ENCODE measurements at places on chromosomes 12 and 14.

DNA sequence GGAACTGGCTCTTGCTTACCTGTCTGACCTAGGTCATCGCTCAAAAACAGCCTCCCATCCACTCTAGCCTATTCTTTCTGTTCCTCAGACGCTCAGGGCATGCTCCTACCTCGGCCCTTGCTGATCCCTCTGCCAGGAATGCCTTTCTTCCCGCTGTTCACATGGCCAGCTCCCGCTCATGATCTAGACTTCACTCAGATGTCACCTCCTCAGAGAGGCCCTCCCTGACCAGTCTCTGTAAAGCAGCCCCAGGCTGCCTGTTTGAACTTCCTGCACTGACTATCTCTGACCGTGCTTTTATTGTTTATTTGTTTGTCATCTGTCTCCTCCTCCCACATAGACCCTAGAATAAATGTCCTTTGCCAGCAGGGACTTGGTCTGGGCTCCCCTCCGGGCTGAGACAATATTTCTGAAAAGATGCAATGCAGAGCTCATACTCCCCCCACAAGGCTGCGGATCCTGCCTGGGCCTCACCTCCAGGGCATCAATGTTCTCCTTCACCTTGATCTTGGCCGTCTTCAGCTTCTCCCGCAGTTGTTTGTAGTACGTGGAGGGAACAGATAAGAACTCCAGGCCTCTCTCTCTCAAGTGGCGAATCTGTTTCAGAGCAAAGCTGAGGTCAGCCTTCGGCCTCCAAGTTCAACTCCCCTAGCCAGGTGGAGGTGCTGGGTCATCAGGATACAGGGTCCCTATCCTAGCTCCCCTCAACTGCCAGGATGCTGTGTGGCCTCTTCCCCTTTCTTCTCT is 15.2 kb downstream of the HPD start:
- DNase-seq: no peak

DNA sequence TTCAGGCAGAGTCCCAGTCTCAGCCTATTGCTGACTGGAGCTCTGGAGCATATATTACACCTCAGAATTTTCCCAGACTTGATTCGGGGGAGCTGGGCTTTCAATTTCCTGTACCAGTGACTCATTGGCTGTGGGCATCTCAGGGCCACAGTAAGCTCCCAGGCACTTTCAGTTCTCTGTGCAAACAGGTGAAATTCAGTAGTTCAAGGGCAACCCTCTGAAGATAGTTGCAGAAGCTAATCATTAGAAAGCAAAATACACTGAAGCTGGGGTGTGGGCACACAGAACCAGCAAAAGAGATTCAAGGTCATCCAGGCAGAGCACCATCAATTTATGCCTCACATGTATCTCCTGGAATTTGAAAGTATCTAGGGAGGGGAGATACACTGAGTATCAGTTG is 8.1 kb upstream of the NIN start:
- DNase-seq: no peak

GRCh38 chr12:115273456-115273855 is 589.5 kb upstream of the TBX3 start:
- no peak for DNase-seq

DNA sequence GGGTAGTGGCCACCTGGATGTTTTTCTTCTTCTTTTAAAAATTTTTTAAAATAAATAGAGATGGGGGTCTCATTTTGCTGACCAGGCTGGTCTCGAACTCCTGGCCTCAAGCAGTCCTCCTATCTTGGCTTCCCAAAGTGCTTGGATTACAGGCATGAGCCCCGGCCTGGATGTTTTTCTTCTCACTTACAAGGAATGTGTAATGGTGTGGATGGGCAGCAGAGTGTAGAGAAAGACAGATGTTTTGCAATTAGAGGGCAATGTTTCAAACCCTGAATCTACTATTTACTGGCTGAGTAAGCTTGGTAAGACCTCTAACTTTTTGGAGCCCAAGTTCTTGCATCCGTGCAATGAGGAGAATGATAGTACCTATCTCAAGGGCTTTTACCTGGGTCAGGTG is 48.1 kb downstream of the ADCK1 start:
- DNase-seq: no peak

DNA sequence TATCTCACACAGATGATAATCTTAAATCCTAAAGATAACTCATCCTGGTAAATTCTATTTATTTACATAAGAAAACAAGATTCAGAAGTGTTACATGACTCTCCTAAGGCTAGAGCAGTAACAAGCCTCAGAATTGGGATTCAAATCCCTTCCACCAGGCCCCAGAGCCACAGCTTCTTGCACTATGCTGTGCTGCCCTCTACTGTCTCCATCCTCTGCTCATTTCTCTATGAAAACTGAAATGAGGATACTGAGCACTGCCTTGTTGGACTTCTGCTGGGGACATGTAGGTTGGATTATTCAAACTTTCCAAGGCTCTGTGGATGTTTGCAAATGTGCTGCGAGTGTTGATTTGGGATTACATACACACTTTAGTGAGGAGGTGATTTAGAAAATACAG is 23.5 kb upstream of the C12orf50 start:
- peak; percentile 52 for DNase-seq

DNA sequence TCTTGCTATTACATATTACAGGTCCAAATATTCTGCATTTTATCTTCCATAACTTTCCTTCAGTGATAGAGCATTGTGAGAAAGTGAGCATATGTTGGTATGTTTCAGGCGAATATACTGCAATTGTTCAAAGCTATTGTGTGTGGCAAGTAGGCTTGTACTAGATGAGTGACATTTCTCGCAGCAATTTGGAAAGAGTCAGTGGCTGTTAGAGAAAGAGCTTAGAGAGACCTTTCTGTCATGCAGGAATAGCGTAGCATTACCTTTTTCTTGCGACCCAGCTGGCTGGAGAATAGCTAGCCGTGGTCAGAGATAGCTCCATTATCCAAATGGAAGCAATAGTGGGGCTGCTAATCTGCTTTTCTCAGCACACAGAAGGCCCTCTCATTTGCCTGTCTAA is 678.5 kb upstream of the FOXG1 start:
- DNase-seq: no peak

GRCh38 chr12:124979568-124979967 is 9.4 kb downstream of the DHX37 start:
- no peak for DNase-seq

GRCh38 chr12:117774941-117775775 is 193.6 kb downstream of the KSR2 start:
- DNase-seq: no peak

- no peak for DNase-seq
Measured at GRCh38 chr12:109252799-109253198, 56.3 kb downstream of the FOXN4 start.

DNA sequence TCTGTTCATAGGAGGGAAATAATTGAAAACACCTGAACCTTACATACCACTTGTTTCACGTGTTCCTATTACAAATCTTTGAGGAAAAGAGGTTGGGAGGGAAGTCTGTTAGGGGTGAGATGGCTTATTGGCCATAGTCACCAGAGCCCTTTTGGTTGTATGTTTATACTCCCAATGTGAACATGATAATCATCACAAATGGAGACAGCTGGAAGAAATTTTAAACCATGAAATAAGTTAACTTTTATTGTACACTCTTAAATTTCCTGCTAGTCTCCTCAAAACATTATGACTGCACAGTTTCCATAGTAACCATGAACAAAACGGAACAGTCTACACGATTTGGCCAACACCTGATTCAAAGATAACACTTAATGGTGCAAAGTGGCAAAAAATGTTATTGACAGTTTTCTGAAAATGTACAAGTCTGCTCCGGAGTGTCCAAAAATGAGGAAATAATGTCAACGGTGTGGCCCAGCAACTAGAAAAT is 56.9 kb downstream of the LMNTD1 start:
- DNase-seq: peak; percentile 4

DNA sequence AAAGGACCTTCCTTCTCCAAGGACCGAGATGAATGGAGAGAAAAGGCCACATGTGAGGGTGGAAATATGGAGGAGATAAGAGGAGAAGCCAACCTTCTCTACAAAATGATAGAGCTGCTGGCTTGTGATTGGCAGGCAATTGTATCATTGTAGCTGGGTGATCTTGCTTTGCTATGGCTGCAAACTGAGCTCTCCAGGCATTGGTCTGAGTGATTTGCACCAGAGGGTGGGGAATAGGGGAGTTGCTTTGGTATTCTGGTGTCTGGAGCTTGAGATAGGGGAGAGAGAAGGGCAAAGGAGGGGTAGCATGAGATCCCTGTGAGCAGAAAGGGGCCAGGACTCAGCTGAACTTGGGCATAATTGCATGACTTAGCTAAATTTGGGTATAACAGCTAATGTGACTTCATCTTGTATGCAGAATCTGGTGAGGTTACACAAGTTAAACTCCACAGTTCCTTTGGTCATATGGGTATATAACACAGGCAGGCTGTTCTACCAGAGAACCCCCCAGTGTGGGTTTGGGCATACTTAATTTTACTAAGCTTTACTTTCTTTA is 72.0 kb downstream of the FOS start:
- no peak for DNase-seq

DNA sequence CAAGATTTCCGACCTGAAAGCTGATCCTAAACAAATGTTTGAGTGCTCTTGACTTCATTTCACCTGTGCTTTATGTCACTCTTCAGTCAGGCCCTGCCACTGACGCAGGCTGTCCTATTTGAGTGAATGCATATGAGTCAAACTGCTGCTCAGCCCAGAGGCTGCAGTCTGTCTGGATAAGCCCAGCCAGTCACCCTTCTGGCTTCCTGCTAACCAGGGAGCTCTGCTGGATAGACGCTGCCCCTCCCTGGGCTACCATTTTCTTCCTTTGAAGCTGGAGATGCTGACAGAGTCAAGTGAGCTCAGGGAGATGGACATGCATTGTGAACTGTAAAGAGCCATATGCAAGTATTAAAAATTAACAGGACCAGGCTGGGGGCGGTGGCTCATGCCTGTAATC is 5.1 kb upstream of the TUNAR start:
- DNase-seq: no peak

- DNase-seq: peak; percentile 31
Measured at GRCh38 chr12:130665753-130666152, 50.3 kb downstream of the RIMBP2 start.

DNA sequence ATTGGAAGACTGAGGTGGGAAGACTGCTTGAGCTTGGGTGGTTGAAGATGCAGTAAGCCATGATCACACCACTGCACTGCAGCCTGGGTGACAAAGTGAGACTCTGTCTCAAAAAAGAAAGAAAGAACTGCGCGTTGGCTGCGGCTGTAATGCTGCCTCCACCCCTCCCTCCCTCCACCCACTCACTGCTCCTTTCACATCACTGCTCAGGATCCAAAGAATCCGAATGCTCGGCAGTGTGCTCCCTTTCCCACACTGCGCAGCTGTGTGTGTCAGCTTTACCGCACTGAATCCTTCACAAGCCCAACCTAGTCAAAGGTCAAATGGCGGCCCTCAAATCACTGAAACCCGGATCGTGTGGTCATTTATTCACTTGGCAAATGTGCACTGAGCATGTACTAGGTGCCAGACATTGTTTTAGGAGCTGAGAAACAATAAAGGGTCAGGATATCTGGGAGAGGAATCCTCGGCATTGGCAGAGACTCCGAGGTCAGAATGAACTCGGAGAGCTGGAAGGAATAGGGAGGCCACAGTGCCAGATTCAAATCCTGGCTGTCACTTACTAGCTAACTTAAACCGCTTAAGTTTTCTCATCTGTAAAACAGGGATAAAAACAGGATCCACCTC is 11.5 kb upstream of the TDRD9 start:
- DNase-seq: no peak

DNA sequence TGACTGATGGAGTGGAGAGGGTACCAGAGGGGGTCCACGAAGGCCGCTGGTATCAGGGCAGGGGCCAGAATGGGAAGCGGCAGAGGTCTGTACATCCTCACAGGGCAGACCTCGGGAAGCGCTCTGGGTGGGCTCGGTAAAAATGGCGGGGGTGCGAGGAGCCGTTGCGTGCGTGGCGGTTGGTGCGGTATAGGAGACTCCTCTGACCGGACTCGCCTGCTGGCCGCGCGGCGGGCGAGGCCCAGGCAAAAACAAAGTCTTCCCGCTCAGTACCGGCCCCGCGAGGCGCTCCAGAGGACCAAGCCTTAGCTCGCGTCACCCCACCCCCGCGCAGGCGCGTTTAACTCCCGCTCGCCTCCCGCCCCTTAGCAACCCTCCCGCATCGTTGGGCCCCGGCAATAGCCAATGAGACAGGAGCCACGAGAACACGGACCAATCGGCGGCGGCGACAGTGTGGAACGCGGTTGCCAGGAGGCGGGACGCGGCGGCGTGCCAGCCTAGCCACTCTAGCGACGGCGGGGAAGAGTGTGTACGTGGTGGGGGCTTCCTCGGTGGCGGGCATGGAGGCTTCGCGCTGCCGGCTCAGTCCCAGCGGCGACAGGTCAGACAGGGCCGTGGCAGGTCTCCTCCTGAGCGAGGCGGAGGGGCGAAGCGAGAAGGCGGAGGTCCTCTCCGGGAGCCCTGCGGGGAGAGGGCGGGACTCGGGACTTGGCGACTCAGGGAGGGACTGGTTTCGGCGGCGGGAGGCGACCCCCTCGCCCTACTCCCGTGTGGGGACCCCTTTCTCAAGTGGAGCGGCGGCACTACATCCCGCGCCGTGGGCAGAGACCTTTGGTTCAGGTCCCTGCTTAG is at the start of gene TULP3:
Gene TULP3 (plus strand): TSS at position 504 of the 852 bp plus-strand sequence. CDS start 57 bp downstream, at position 561.
- DNase-seq: peak; percentile 96

GRCh38 chr12:49043856-49044258 is 16.7 kb downstream of the KMT2D start:
- peak; percentile 75 for DNase-seq

DNA sequence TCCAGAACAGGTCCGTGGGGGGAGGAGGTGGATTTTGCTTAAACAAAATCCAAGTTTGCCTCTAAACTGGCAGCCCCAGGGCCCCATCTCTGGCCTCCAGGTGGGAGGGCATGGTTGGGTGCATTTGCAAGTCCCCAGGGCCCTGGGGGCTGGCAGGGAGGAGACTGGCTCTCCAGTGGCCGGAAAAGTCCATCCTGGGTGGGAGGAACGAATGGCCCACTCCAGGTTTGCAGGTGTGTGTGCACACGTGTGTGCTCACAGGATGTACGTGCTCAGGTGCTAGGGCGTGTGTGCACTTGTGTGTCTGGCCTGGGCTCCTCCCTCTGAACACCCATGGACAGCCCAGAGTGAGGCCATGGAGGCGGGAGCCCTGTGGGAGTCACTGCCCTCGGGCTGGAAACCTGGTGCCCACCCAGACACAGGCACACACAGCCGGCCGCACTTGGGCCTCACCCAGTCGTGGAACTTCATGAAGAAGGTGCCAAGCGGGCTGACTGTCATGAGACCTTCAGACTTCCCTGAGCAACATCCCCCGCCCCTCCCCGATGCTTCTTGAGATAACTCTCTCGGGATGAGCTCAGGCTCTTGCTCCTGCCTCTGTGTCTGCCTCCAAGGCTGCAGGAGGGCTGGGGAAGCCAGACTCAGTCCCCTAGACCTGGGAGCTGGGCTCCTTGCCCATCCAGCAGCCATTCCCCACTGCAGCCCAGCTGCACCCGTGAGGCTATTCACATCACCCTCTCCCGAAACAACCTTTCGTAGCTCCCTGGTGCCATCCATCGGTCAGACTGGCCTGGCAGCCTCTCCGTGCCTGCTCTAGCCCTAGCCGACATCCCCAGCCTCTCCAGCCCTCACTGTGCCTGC is 9.4 kb downstream of the AHNAK2 start:
- DNase-seq: no peak

- DNase-seq: no peak
Measured at GRCh38 chr14:20180486-20180885, 10.2 kb upstream of the OR11G2 start.

GRCh38 chr12:67223225-67223624 is 45.9 kb upstream of the CAND1 start:
- DNase-seq: no peak

Measured in KBM-7 (cell line).